Activated CD4-positive, CD25-positive, alpha-beta regulatory T cell (primary cell): ENCODE measurements at places on chromosomes 13 and 19.

- DNase-seq, result no peak
Observed at GRCh38 chr19:34082289-34083077, 89.8 kb upstream of the LSM14A start.

DNA sequence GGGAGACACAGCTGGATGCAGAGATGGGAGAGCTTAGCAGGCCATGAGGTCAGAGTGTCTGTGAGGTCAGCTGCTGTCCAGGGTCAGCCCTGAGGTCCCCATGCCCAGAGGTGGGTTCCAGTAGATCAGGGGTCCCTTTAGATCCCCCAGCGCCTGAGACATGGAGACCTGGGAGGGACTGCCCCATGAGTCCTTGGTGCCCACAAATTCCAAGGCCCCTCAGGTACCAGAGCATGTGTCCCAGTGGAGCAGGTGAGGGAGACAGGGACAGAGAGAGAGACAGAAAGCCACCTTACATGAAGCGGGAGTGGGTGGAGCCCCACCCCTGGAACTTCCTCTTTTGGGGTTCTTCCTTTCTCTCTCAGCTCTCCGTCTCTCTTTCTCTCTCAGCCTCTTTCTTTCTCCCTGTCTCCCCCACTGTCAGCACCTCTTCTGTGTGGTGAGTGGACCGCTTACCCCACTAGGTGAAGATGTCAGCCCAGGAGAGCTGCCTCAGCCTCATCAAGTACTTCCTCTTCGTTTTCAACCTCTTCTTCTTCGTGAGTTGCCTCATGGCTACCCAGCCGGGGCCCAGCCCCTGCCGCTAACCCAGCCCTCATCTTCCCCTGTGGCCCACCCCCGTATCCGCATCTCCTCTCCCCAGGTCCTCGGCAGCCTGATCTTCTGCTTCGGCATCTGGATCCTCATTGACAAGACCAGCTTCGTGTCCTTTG is at the start of gene CD37:
CD37 (plus strand) TSS at position 336 of the 713 bp plus-strand sequence; CDS start at position 471, 135 bp downstream.
- peak; percentile 26 for DNase-seq

DNA sequence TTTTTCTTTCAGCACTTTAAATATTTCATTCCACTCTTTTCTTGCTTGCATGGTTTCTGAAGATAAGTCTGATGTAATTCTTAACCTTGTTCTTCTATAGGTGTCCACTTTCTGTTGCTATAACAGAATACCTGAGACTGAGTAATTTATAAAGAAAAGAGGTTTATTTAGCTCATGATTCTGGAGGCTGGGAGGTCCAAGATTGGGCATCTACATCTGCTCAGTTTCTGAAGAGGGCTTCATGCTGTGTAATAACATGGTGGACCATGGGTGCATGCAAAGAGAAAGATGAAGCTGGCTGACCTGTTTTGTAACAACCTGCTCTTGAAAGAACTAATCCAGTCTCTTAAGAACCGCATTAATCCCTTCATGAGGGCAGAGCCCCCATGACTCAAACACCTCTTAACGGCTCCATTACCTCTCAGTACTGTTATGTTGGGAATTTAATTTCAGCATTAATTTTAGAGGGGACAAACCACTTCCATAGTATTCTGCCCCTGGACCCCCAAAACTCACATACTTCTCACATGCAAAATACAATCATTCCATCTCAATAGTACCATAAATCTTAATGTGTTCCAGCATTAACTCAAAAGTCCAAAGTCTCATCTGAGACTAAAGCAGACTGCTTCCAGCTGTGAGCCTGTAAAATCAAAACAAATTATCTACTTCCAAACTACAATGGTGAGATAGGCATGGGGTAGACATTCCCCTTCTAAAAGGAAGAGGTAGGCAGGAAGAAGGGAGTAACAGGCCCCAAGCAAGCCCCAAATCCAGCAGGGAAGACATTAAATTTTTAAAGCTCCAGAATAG is 9.6 kb upstream of the FGF9 start:
- DNase-seq, result no peak

GRCh38 chr19:58482372-58482771 is 6.2 kb downstream of the ZNF446 start:
- DNase-seq, result no peak
